ENCODE measurements at places on chromosomes 3 and 15.

DNA sequence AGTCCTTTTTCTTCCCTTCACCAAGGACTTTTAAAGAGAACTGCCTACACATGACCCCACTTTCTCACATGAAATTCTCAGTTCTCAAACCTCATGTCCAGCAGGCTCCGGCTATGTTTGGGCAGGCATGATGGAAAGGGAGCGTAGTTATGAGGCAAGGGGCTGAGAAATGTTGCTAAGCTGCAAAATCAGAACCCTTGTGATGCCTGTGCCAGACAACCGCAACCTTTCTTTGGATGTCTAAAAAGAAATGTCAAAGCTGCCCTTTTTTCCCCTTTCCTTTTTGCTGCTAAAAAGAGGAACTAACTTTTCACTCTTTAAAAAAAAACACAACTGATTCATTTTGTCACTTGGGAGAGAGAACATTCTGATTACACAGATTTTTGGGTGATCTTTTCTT lies 19.2 kb downstream of the GNB4 start:
- no peak for DNase-seq

DNA sequence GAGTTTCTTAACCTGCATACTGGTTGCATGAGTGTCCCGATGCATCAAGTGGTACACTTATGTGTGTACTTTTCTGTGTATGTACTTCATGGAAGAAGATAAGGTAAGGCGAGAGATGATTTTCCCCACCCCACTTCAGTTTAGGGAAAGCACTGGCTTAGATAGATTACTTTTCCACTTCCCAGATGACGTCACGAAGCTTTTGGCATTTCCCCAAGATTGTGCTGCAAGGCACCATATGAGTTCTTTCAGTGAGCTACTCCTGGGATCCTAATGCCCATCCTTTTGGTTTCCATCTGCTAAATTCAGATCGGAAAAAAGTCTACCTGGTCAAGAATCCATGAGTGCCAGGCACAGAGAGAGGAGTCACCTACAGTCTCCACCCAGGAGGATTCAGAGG lies 4.5 kb downstream of the IL17RB start:
- no peak for DNase-seq

DNA sequence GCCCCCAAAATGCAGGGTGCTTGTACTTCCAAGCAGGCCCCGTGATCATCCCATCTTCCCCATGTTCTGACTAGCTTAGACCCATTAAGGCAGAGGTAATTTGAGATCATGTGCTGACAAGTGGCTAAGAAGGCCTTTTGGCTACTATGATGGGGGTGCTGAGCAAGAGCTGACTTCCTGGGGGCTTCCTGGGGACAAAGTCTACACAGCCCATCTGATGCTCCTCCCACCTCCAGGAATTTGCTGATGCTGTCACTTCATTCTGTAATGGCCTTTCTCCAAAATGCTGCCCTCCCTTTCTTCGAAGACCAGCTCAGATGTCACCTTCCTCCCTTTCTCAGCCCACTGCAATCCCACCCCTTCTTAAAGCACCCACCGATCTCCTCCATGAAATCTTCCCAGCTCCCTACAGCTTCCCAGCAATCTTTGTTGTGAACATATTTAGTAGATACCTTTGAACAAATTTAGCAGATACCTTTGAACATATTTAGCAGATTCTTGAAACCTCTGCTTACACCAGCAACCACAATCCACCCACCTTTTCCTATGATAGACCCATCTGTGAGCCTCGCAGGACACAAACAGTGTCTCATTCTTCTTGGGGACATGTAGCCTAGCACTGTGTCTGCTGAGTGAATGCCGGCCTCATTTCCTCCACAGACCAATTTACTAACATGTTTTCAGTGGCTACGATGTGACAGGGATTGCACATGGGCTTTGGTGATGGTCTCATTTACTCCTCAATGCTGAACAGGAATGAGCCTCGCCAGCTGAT lies 223.3 kb downstream of the EPHB1 start:
- DNase-seq = no peak

DNA sequence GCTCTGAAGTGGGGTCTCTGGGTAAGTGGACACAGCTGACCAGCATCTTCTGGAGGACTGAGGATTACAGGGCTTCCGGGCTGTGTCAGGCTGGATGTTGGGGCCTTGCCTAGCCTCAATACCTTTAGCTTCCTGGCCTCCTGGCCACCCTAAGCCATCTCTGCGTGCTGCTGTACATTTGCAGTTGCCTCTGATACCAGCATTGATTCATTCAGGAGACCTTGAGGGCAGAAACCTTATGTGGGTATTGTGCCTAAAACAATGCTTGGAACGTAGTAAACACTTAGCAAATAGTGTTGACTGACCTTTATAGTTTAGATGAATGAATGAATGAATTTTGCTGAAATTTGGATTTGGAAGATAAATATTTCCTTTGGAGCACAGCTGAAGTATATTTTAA lies 97.0 kb downstream of the FLNB start:
- no peak for DNase-seq

DNA sequence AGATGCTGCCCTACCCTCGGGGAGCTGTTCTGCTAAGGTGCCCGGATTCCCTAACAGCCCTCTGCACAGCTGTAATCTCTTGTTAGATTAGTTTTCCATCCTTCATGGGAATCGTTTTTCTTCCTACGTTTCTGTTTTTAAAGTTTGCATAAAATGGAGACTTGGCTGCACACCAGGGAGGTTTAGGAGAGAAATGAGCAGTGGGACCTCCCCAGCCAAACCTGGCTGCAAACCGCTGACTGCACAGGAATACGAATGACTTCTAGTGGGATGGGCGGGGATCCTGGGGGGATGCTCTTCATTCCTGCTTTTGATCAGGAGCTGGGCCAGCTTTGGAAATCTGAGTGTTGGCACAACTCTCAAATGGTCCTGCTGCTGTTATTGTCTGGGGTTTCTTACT lies 77.5 kb downstream of the THSD4 start:
- no peak for DNase-seq

DNA sequence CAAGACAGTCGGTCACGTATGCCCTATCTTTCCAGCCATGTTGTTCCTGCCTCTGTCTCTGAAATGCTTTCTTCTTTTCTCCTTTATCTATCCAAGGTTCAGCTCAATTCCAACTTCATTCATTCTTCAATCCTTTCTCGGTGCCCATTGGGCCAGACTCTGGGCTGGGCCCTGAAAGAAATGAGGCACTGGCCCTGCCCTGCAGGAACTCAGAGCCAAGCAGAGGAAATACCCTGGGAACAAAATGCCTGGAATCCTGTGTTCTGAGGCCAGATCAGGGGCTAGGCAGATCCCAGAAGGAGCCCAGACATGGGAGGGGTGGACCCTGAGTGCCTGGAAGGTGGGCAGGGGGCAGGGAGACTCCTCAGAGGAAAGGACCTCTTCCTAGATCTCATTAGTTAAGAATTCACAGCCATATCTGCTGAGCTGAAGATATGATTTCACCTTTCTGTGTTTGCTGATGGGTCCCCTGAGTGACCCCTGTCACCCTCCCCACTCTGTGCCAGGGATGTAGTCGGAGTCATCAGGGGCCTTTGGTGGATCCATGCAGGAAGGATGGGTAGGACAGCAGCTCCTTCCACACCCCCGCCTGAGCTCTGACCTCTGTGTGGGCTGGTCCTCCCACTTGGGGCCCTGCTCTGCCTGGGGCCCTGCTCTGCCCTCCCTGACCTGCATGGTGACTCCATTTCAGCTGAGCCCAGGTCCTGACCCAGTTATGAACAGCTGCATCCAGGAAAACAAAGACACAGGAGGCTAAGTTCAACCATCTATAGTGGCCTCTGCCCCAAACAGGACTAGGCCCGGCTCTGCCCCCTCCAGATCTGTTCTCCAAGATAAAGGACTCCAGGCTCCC lies 5.3 kb upstream of the DAPK2 start:
- DNase-seq = no peak

- DNase-seq = no peak
Measured at GRCh38 chr3:133659806-133660205, 1.9 kb downstream of the TOPBP1 start.

DNA sequence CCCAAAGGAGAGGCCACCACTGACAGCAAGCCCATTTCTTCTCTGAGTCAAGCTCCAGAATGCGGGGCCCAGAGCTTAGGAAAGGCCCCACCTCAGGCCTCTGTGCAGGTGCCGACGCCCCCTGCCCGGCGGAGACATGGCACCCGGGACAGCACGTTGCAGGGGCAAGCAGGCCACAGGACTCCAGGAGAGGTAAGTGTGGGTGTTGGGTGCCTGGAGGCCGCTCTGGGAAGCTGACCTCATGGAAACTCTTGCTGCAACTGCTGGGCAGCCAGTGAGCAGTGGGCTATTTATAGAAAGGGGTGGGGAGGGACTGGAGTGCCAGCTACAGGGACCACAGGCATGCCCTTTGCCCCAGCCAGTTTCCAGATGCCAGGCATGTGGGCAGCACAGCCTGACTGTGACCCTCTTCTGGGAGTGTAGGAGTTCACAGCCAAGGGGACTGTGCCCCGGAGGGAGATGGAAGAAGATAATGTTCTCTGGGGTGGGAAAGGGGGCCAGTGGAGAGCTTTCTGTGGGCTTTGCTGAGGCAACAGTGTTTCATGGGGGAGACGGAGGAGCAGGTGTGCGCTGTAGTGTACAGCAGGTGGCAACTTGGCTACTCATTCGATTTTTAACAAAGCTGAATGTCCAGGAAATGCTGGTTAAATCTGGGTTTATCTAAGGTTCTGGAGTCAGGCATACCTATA lies 23.7 kb downstream of the ALPK3 start:
- peak; percentile 98 for DNase-seq

- no peak for DNase-seq
Measured at GRCh38 chr3:24663406-24663805, 168.8 kb upstream of the THRB start.

GRCh38 chr3:9669720-9670432 lies 20.6 kb downstream of the MTMR14 start:
- peak; percentile 85 for DNase-seq

DNA sequence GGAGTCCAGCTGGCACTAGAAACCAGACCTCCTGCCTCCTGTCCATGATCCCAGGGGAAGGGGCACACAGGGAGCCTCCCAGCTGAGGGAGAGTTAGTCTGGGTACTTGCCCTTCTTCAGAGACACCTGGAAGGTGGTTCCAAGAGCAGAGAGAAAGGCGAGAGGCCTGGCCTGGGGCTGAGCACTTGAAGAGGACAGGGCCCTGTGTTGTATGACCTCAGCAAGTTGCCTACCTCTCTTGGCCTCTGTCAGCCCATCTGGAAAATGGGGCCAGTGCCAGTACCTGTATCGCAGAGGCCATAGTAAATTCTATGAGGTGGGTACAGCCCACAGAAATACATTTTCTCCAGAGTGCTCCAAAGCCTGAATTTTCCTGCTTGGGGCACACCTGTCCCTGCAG lies 19.5 kb downstream of the PTH1R start:
- DNase-seq = no peak

DNA sequence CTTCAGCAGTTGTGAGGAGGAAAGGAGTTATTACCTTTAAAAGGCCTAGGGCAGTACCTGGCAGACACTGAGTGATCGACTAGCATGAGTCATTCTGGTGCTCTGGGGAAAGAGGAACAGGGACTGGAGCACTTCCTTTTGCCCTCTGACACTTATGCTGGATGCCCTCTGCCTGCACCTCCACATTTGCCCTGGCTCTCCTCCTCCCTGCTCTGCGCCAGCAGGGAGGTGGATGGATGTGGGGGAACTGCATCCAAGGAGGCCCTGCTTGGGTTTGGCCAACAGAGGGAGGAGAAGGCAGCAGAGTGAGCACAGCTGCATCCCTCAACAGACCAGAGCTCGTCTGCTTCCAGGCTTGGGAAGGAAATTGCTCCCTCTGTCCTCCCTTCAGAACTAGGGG lies 75.0 kb downstream of the SEMA5B start:
- DNase-seq = no peak

GRCh38 chr15:83283138-83283812 lies 1.2 kb downstream of the BNC1 start:
- no peak for DNase-seq

GRCh38 chr15:48584090-48584811 lies 61.3 kb downstream of the FBN1 start:
- DNase-seq = no peak

DNA sequence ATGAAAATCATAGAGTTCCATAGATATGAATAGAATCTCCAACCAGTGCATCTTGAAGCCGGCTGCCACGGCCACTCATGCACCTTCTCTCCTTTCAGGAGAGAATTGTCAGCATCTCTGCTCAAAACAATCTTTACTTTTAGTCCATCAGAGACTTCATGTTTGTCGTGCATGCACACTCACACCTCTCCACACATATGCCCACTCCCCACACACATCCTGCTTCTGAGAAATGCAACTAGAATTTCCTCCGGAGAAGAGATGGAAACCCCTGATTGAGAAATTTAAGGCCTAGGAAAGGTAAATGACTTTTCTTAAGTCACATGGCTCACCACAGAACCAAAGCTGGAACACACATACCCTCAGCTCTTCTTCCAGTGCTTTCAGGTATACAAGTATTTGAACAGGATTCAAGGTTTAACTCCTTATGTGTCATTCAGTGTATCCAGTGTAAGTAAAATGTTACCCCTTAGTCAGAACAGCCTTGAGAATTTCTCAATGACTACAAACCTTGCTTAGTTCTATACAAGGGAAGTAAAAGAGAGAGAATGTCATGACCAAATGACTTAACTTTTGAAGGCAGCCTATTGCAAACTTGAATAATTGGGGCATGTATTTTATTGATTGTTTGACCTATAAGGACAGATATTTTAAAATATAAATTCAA lies 69.1 kb upstream of the TSEN2 start:
- DNase-seq = no peak

DNA sequence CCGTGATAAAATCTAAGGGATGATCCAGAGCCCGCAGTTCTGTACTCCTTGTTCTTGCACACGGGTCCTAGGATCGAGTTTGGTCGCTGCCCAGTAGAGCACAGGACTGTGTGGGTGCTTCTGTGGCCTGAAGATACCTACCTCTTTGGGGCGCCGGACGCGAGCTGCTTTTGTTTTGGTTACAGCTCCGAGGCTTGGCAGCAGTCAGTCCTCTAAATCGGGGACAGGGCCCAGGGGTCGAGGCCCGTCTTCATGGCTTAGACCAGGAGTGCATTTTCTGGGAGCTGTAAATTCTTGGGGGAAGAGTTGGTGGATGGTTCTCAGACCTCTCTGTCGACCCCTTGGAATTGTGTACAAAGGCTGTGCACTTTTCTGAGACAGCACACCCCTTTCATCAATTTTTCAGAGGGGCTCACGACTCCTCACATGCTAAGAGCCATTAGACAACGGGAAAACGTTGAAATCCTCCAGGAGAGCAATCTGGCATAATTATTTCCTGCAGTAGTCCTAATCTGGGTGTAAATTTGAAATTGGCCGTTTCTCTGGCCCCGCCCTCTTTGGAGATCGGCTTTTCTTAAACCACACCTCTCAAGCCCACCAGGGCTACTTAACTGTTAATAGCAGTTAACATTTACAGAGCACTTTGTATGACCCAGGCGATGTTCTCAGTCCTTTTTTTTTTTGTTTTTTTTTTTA lies 928 bp downstream of the CEP97 start:
- peak; percentile 53 for DNase-seq

- no peak for DNase-seq
Measured at GRCh38 chr3:138361561-138361971, 13.2 kb downstream of the MRAS start.

DNA sequence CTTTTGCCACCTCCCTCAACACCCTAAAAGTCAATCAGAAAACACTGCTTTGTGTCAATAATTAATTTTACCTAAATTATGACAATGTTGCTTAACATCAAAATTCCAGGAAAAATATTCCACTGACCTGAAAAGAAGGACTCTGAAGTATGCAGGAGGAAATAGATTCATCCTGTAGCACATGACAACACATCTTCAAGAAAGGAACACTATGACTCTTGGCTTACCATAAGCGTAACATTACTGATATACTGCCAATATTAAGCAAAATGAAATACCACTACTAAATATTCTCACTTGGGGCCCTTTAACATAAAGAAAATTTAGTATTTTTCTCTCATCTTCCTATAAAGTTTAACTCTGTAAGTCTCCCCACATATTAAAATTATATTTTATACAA lies 9.6 kb downstream of the SUCLG2 start:
- no peak for DNase-seq

- DNase-seq = no peak
Measured at GRCh38 chr3:69542089-69542804, 156.4 kb upstream of the FRMD4B start.

All from left lobe of liver (tissue), 2 donors.